ENCODE measurements at places on chromosomes 4 and X.

DNA sequence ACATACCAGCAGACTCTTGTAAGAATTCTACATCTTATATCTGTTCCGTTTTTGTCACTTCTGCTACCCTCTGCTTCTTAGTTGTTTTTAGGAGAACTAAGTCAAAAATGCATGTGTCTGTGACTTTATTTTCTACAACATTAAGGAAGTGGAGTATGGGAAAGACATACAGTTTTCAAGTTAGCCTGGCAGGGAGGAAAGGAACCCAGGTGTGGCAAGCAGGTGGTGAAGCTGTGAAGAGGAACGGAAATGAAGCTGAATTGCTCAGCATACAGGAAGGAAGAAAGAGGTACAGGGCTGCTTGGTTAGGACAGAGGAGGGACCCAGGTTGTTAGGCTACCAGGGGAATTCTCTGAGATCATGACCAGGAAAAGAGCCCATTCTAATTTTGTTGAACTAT, 9.4 kb downstream of the GPRIN3 start:
- no peak for DNase-seq

DNA sequence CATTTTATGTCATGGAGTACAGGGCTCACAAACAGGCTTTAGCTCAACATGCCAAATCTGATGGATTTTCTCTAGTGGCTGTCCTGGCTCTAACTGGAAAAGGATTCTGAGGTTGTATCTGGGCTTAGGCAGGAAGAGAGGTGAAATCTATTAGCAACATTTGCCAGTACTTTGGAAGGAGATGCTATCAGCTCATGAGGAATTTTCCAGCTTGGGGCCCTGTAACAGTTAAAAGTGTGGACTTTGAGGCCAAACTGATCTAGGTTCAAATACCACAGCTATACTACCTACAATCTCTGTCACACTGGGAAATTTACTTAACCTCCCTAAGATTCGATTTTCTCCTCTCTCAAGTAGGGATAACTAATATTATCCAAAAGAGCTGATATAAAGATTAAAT, 119.0 kb upstream of the HCCS start:
- DNase-seq, result no peak

GRCh38 chr4:34854451-34854850, 1389.9 kb downstream of the ARAP2 start:
- DNase-seq, result no peak

GRCh38 chr4:82430964-82431745, 765 bp downstream of the ENOPH1 start:
- no peak for DNase-seq

DNA sequence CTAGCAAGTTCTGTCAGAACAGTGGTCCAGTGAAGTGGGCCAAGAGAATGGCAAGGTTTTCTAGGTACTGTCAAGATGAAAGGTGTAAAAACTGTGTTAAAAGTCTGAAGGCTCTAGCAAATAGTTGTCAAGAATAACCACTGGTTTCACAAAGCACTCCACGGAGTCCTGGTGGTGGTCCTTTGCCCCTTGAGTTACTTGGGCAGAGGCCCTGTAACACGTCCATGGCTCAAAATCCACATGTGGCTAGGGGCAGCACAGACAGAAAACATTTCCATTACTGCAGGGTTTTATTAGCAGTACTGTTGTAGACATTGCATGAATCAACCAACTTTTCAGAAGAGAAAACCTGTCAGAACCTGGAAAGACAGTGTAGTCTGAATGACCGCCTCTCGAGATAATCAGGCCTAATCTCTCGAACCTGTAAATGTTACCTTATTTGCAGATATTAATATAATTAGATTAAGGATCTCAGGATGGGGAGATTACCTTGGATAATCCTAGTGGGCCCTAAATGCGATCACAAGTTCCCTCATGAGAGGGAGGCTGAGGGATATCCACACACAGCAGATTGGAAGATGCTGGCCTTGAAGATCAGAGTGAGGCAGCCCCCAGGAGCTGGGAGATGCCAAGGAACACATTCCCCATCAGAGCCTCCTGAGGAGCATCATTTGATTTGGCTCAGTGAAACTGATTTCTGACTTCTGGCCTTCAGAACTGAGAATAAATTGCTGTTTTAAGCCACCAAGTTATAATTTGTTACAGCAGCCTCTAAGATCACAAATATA, 34.7 kb downstream of the ERVMER34-1 start:
- DNase-seq, result no peak

DNA sequence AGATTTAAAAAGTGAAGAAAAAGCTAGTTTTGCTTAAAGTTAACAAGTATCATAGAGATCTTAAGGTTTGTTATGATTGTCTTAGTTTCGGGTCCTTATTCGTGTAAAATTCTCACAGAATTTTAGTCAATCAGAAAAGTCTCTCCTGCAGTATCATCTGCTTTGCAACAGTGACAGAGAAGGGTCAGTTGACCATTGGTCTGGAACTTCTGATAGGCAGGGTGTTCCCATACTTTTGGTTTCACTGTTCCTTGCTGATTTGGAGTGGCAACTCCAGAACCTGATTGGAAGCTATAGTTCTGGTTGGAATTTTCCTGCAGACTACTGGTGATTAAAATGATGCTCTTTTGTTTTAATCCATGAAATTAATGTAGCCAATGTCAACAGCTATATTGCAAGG, 1.8 kb downstream of the IL15 start:
- no peak for DNase-seq

DNA sequence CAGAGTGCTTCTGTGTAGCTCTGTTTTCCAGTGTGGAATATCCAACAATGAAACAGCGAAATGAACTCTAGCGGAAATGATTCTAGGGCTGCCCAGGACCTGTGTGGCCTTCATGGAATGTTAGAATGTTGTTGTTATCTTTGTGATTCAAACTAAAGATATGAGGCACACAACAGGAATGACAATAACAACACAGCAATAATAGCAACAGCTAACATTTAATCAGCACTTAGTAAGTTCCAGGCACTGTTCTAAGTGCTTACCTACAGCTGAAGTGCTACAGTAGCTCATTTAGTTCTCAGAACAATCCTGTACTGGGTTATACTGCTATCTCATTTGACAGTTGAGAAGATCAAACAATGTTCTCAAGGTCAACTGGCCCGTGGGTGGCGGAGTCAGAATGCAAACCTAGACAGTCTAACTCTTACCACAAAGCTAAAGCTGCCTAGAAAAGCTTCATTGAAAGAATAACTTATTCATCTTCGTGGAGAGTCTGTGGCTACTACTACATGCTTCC, 63.7 kb downstream of the MAML3 start:
- DNase-seq, result no peak

GRCh38 chr4:120765260-120765680, 157.3 kb downstream of the PRDM5 start:
- DNase-seq, result no peak

GRCh38 chr4:4608214-4608537, 66.3 kb upstream of the STX18 start:
- no peak for DNase-seq

DNA sequence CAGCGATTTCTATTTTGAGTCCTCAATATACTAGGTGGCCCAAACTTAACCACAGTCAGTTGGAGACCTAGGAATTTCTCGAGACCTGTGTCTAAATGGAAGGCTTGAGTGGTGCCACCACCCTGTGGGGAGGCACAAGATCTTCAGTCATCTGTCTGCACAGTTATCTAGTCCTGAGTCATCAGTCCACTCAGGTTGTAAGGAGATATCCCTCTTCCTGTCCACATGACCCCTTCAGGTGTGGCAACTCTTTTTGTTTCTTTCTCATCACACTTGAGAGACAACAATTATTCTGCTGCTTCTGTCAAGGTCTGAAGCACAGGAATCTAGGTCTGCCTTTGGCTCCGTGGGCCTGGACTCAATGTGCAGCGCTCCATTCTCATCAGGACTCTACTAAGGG, 64.4 kb upstream of the IBSP start:
- DNase-seq, result no peak

GRCh38 chr4:70531981-70532380, 13.6 kb downstream of the AMTN start:
- DNase-seq, result no peak

DNA sequence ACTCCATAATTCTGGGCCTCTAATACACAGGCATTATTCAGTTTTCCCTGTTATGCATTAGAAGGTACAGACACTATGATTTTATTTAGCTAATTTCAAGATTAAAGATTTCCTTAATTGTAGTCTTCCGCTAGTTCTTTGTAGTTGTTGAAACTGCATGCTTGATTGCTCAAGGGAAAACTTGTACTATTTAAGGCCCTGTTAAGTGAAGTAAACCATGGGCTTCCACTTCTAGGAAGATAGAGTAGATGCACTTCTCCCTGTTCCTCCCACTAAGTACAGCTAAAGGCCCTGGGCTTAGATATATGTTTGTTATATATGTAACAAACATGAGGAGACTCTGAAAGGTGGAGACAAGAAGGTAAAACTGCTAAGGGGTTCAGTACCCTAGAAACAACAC, 215.8 kb upstream of the LEF1 start:
- no peak for DNase-seq
